AML-193 (cell line): ENCODE measurements at places on chromosomes 3 and 15.

DNA sequence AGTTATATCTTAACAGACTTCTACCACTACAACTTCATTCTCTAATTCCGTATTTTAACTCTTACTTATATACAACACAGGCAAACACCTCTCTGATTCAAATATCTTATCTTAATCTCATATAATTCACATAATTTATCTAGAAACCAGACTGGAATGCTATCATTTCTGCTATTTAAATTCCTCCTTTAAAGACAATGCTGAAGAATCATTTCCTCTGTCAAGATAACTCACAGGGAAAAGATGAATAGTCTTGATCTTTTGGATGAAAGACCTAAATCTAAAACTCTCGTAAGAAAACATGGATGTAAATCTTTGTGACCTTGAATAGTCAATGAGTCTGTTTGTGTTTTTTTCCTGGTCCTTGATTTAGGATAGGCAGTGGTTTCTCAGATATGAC, 135.3 kb upstream of the PLXND1 start:
- DNase-seq, result no peak

DNA sequence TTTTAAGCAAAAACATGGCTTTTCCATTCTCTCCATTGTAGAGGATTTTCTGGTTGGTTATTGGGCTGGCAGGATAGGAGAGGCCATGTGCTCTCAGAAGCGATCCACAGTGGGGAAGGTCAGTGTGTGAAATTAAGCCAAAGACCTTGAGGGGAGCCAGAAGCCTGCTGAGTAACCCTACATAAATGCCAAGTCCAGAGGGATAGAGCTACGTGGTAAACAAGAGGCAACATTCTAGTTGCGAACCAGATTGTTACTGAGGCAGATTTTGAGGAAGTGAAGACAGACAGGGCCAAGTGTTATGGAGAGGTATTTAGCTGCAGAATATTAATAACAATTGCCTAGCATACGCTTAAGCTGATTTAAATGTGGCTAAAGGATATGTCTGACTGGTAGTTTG, 592.8 kb upstream of the GBE1 start:
- no peak for DNase-seq

DNA sequence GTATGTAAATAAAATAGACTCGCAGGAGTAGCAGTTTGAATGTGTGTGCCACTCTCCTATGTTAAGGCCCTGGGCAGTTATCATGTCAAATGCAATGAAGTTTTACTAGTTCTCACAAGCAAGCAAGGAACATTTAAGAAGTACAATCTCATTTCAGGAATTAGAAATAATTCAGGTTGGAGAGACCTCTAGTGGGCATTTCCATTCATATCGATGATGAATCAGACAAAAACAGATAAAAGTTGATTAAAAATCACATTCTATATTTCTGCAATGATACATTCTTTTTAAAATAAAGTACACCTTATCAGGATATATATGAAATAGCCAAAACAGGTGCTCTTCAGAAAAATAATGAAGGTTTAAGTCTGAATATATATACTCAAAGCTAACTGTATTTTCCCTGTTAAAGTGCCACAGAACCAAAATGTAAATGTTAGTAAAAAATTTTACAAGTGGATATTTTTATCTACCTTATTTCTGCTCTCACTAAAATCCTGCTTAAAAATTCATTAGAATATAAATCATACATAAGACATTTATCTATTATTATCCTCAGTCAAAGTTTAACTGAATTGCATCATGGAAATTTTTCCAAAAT, 492.4 kb upstream of the FRG2C start:
- DNase-seq, result peak; percentile 37

GRCh38 chr3:192986379-192986778, 68.7 kb upstream of the MB21D2 start:
- DNase-seq, result no peak

DNA sequence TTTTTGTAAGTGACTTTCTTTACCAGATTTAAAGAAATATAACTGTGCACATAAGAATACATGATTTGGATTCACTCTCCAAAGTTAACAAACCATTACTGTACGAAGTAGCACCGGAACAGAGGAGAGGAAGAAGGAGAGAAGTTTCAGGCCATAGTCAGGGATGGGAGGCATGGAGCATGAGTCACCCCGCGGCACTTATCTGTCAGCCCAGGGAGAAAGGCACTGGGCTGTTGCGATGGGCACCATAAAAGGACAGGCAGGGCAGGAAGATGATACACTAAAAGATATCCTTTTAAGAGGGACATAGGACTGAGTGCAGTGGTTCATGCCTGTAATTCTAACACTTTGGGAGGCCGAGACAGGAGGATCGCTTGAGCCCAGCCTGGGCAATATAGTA, 37.0 kb downstream of the TTC23 start:
- DNase-seq, result no peak

DNA sequence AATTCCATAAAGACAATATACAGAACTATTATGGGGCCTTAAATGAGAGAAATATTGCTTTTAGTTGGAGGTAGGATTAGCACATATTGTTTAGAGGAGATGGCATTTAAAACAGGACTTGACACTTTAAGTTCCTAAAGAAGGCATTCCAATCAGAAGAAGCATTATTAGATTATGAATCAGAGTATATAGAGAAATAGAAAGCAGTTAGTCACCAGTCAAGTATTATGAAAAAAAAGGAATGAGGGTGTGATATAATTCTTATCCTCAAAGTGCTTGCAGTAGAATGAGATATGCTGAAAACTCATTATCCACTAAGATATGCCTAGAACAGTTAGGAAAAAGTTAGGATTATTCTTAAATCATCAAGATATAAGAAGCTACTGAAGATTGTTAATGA, 456.2 kb downstream of the ZNF385D start:
- DNase-seq, result no peak

GRCh38 chr3:46383211-46383950, 12.6 kb downstream of the CCR5 start:
- no peak for DNase-seq

DNA sequence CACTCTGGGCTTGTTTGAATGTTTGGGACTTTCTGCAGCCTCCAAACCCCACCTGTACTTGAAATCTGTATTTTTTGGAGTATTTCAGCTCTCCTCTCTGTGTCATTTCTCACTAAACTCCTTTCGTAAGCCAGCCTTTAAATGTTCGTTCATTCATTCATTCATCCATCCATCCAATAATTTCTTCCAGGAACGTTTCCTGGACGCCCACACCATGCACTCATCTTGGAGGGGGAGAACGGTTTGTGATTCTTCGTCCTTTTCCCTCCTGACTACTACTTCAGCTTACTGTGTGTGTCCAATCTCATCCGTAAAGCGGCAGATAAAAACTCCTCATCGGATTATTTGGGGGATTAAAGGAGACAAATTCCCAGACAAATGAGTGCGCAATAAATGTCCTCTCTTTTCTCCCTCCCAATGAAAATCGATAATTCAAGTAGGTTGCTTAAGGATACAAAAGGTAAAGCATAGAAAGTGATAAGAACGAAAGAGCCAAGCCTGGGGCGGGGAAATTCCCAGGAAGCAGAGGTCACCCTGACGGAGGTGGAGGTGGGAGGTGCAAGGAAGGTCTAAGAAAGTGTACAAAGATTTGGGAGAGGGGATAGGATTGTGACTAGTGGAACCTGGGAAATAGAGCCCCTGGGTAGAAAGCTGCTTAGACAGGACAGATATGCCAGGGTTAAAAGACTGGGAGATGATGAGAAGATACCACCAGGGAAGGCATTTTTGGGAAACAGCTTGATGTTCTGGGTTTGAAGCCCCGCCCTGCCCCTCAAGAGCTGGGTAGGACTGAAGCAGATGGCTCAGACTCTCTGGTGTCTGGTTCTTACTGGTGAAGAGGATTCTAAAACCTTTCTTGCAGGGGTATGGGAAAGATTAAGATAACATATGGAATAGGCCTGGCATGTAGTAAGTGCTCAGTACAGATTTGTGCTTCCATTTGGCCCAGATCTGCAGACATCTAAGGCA, 896 bp upstream of the KLHL25 start:
- no peak for DNase-seq

GRCh38 chr3:72320955-72321303, 527.3 kb downstream of the SHQ1 start:
- DNase-seq, result no peak

- peak; percentile 37 for DNase-seq
Observed at GRCh38 chr15:50247819-50248655, 17.5 kb downstream of the HDC start.

DNA sequence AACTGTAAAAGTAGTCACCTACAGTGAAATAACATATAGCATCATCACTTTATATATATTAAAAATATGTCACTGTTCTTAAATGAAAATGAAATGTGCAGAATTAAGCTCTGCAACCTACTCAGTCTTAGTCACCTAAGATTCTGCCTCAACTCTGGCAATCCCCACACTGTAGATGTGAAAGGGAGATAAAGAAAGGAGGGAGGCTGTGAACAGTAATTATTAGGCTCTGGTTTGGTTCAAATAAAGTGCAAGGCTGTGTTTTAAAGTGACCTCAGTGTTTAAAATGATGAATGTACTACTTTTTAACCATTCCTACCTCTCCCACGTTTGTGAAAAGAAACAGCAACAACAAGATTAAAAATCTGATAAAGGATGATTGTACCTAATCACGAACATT, 72.2 kb downstream of the ATP8B4 start:
- no peak for DNase-seq

- no peak for DNase-seq
Observed at GRCh38 chr15:80773792-80774352, 5.3 kb upstream of the CEMIP start.

GRCh38 chr3:127206154-127206553, 13.2 kb downstream of the PRR23E start:
- DNase-seq, result no peak

GRCh38 chr3:10945683-10946287, 46.8 kb upstream of the SLC6A1 start:
- peak; percentile 41 for DNase-seq

DNA sequence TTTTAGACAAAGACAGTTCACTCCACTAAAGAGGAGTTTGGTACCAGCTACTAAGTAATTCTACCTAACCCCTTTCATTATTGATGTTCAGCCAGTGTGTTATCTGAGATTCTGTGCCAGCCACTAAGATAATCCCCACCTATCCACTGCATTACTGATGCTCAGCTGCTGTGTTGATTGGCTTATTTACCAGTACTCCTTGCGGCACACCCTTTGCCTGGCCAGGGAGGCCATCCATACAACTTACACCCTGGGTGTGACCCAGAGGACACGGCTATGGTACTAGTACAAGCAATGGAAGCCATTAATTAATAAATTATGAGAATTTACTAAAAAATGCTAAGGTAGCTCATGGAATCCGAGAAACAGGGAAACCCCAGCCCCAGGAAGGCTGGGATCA, 290.7 kb upstream of the CTNNB1 start:
- DNase-seq, result no peak

DNA sequence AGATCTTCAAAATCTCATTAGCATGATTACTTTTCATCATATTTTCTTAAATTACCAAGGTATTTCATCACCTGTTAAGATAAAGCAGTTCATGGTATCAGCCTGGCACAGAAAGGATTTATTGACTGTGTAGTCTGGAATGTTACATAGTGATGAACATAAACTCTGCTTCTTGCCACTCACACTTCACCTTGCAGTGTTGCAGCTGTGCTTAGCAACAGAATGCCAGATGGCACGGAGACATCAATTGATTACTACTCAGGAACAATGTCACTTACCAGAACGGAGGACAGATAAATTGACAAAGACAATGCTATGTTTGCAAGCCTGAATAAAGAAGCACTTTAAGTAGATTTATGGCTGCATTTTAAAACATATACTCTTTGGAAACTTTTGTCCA, 15.0 kb upstream of the BCHE start:
- no peak for DNase-seq

- no peak for DNase-seq
Observed at GRCh38 chr15:52652984-52653383, 26.2 kb downstream of the ATOSA start.

DNA sequence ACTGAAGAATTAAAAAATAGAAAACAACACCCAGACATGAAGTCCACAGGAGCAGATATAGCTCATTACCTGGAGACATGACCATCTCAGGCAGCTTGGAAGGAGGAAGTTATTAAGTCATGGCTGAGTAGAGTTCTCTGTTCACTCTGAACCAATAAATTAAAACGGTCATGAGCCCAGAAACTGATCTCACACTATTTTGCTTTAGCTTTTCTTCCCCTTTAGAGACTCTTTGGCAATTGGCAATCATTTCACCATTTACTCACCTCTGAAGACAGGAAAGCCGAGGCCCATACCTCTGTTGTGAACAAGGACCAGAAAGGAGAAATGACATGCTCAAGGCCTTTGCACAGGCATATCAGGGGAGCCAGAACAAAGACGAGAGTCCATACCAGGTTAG, 26.6 kb downstream of the CLDN18 start:
- no peak for DNase-seq

DNA sequence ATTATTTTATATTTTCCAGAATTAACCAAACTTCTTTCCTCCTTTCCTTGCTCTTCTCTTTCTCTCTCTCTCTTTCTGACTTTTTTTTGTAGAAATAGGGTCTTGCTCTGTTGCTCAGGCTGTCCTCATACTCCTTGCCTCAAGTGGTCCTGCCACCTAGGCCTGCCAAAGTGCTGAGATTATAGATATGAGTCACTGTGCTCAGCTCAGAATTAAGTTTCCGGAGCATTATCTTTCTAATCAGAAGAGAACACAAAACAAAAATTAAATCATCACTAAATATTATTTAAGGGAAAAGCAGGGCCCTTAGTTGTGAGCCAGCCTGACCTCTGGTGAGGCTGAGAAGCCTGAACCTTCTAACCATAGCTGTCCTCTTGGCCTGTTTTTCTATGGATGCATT, 168.2 kb downstream of the SOX2 start:
- no peak for DNase-seq

DNA sequence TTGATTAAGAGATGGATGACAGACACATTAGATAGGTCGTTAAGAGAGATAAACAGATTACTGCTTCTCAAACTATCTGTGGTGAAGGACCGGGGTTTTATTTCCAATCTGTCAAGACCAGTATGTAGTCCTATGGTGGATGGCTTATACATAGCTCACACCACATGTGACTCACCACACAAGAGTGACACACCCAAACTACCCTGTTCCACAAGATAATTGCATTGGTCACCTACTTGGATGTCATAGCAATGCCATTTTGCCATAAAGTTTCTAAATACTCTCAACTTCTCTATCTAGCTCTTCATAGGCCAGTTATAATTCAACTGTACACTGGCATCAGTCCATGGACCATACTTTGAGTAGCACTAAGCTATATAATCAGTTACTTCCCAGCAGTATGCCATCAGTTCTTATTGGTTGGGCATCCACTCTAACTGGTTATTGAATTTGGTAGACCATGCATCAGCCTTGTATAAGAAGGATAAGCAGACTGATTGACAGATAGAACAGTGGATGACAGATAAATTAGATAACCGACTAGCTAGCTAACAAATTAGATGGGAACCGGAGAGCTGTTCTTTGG, 11.6 kb downstream of the WWTR1 start:
- no peak for DNase-seq

GRCh38 chr15:101167411-101167752, 84.5 kb downstream of the CHSY1 start:
- no peak for DNase-seq

DNA sequence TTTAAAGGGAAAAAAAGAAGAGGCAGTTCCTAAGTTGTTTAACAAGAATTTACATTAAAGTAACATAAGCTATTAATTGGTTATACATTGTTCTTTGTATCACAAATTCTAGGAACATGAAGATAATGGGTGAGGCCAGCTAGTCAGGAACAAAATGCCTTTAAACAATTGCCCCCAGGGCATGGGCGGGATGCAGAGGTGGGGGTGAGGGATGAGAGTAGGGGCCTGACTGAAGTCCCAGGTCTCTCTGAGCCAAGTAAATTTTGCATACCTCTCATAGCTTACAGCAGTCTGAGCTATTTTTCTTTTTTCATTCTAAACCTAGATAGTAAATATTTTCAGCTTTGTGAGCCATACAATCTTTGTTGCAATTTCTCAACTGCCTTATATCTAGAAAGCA, 77.8 kb upstream of the RNU6-1 start:
- no peak for DNase-seq
